Central memory CD8-positive, alpha-beta T cell (primary cell): ENCODE measurements at places on chromosomes 6 and 20.

- peaks cover 74% of the 10 kb centered on the region for H3K27me3 ChIP-seq
- no peaks in the 10 kb centered on the region for H3K36me3 ChIP-seq
- no peak within 1 kb of the TSS for H3K27ac ChIP-seq
- no peak within 1 kb of the TSS for H3K4me3 ChIP-seq
- DNase-seq, result no peak
- H3K4me1 ChIP-seq, result no peaks in the 10 kb centered on the region
Observed at GRCh38 chr20:61251529-61252393, at the start of gene CDH4. Gene CDH4 (plus strand): TSS chr20:61252261.

DNA sequence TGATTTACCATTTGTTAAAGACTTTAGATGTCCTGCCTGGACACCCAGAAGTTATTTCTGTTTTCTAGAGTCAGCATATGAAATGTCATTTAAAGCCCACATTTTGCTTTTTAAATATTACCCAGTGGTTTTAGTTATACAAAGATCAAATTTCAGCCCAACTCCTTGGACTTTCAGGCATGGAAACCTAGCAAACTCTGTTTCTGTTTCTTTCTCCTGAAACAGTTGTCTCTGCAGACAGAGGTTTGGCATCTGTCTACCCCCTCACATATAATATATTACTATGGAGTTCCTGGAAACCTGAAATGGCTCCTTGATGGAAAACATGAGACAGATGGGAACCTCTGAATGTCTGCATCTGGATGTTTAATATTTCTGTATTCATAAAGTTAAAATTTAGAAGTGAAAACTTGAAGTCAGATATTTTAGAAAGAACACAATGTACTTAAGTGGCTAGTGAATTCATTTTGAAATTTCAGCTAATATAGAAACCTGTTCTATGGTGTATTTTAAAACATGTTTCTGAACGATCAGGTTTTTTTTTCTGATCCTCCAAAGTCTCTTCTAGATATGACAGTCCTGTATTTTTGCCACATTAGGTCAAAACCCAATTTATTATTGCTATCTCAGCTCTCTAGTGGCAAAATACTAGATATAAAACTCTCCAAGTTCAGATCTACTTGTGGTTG, 743.3 kb downstream of the CD109 start:
- no peaks in the 10 kb centered on the region for H3K4me1 ChIP-seq
- no peak overlapping the region for H3K27ac ChIP-seq
- H3K27me3 ChIP-seq, result no peaks in the 10 kb centered on the region
- peaks cover 1% of the 10 kb centered on the region for H3K36me3 ChIP-seq

DNA sequence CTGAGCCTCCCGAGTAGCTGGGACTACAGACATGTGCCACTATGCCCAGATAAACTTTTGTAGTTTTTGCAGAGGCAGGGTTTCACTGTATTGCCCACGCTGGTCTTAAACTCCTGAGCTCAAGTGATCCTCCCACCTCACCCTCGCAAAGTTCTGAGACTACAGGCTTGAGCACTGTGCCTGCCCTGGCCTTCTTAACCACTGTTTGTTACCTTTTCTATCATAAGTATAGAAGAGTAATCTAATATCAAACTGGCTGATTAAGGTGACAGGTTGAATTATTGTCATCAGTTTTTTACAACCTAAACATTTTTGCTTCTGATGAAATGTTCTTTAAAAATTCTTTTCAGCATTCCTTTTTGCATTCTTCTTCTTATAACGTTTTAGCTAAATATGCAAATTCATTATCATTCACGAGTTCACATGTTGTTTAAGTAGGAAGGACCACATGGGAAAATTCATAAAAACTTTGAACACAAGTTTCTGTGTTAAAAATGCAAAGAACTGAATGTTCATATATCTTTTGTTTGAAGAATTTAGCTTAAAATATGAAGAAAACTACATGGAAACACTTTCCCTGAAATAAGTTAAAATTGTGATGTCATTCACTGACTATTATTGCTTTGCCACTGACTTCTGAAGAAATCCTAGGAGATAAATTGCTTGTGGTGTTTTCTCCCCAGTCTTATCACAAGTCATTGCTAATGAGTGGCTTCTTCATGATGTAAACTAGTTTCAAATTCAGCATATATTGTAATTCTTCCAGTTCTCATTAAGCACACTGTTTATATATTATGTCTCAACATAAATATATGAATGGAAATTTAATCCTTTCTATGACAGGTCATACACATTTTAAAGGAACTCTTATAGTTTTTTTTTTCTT, 106.7 kb downstream of the ADGRB3 start:
- H3K27me3 ChIP-seq, result no peaks in the 10 kb centered on the region
- no peaks in the 10 kb centered on the region for H3K4me1 ChIP-seq
- H3K4me3 ChIP-seq, result no peak overlapping the region
- no peak for DNase-seq
- no peak overlapping the region for H3K27ac ChIP-seq

- no peaks in the 10 kb centered on the region for H3K4me1 ChIP-seq
- H3K36me3 ChIP-seq, result no peaks in the 10 kb centered on the region
- DNase-seq, result no peak
Observed at GRCh38 chr20:5342021-5342420, 25.3 kb upstream of the PROKR2 start.

DNA sequence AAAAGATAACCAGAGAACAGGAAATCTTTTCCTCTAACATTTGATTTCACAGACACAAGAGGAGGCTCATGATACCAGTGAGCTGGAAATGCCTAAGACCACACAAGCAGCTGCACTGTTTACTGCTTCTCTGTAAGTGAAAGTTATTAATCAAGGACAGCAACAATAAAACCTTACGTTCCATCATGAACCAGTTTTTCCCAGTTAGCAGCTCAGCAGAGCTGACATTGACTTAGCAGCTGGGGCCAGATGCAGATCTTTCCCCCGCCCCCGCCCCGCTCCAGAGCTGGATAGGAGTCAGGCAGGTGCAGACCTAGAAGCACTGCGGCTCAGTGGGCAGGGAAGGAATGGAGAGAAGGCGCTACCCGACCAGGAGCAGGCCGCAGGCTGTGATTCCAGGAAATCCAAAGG, 275.2 kb downstream of the GMDS start:
- no peaks in the 10 kb centered on the region for H3K4me1 ChIP-seq
- no peaks in the 10 kb centered on the region for H3K36me3 ChIP-seq
- no peak overlapping the region for H3K27ac ChIP-seq
- H3K27me3 ChIP-seq, result no peaks in the 10 kb centered on the region
- H3K4me3 ChIP-seq, result no peak overlapping the region
- DNase-seq, result no peak

- H3K27ac ChIP-seq, result no peak overlapping the region
- no peaks in the 10 kb centered on the region for H3K36me3 ChIP-seq
- H3K4me1 ChIP-seq, result no peaks in the 10 kb centered on the region
- no peak overlapping the region for H3K4me3 ChIP-seq
- no peak for DNase-seq
Observed at GRCh38 chr6:167572841-167573271, 248.0 kb downstream of the TTLL2 start.

DNA sequence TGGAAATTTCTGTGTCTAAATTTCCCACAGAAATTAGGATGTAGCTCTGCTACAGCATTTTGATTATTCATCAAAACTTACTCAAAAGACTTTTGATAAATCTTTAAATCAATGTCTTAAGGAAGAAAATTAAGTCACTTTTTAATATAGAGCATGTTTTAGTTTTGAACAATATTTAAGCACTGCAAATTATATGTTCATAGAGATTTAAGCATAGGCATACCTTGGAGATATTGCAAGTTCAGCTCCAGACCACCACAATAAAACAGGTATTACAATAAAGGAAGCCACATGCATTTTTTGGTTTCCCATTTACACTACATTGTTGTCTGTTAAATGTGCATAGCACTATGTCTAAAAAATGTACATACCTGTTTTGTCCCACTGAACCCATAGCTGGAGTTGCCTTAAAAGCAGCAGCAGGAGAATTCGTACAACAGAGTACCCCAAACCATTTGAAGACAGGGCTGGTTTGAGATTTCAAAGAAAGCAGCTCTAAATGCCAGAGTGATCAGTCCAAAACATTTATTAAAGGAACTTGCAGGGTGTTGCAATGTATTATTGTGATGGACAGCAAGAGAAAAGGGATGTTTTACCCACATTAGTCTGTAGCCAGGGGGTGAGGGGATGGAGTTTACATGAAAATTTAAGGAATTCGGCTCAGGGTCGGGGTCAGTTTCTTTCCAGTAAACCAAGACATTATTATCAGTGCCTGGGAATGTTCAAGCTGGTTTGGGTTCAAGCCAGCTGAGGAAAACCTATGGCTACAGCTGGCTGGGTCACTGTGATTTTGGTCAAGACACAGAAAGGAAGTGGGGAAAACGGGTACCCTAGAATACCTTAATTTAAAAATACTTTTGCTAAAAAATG, 6.3 kb upstream of the LOC128125822 start:
- H3K27ac ChIP-seq, result no peak overlapping the region
- H3K4me3 ChIP-seq, result no peak overlapping the region
- no peak for DNase-seq
- peaks cover 8% of the 10 kb centered on the region for H3K27me3 ChIP-seq
- no peaks in the 10 kb centered on the region for H3K4me1 ChIP-seq

DNA sequence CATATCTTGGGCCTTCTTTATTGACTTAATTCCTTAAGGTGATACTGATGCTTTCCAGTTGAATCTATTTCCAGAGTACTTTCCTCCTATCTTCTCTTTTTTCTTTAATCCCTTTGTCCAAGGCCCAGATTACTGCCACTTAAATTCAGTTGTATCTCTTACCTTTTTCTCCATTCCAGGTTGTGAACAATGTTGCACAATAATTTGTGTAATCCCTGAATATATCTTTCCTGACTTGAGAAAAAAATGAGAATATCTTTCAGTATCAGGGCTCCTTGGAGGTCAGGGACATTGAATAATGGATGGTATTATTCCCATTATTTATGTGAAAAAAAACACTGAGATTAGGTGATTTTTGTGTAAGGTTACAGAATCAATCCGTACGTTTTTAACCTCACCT, 683.3 kb downstream of the PTPRT start:
- H3K36me3 ChIP-seq, result no peaks in the 10 kb centered on the region
- DNase-seq, result no peak
- no peak overlapping the region for H3K27ac ChIP-seq

- H3K27ac ChIP-seq, result no peak overlapping the region
- no peaks in the 10 kb centered on the region for H3K4me1 ChIP-seq
- no peaks in the 10 kb centered on the region for H3K27me3 ChIP-seq
- no peak for DNase-seq
Observed at GRCh38 chr6:168054765-168055560, 24.0 kb downstream of the FRMD1 start.

GRCh38 chr20:17530716-17531664, at the start of gene BFSP1:
Gene BFSP1 (minus strand): TSS chr20:17531379. CDS start chr20:17531329, 50 bp downstream.
- no peak for DNase-seq
- no peak within 1 kb of the TSS for H3K27ac ChIP-seq
- no peaks in the 10 kb centered on the region for H3K36me3 ChIP-seq
- H3K4me1 ChIP-seq, result peaks cover 6% of the 10 kb centered on the region
- H3K4me3 ChIP-seq, result peak within 1 kb of the TSS; percentile 72

DNA sequence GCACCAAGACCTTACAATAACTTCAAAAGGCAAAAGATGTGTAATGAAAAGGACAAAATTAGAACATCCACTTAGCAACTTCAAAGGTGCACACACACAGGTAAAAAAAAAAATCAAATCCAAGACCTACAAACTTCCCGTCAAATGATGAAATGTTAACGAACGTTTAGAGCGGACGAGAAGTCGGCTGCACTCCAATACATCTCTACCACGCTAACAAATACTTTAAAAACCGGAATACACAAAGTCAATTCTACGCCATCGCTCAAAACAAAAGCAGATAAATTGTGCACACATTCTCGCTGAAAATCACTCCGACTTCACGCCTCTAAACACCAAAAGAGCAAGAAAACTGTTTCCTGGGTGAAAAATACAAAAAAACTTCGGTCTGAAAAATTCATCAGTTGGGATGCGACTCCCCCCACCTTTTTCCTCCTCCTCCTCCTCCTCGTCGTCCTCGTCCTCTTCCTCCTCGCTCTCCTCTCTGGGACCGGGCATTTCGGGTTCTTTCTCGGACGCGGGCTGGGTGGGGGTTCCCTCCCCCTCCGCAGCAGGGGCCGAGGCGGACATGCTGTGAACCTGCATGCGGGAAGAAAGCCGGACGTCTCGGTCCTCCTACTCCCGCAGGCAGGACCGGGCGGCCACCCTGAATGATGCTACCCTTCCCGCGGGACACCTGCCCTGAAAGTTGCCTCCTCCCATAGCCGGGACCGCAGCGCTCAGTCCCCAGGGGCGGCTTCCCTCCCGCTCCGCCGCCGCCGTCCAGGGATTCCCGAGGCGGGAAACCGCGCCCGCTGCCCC, 712 bp downstream of the DEK start:
- peak; percentile 14 for DNase-seq
- peaks cover 55% of the 10 kb centered on the region for H3K4me1 ChIP-seq
- peaks cover 28% of the 10 kb centered on the region for H3K36me3 ChIP-seq
- H3K4me3 ChIP-seq, result peak overlapping the region; percentile 98
- H3K27ac ChIP-seq, result peak overlapping the region; percentile 95

DNA sequence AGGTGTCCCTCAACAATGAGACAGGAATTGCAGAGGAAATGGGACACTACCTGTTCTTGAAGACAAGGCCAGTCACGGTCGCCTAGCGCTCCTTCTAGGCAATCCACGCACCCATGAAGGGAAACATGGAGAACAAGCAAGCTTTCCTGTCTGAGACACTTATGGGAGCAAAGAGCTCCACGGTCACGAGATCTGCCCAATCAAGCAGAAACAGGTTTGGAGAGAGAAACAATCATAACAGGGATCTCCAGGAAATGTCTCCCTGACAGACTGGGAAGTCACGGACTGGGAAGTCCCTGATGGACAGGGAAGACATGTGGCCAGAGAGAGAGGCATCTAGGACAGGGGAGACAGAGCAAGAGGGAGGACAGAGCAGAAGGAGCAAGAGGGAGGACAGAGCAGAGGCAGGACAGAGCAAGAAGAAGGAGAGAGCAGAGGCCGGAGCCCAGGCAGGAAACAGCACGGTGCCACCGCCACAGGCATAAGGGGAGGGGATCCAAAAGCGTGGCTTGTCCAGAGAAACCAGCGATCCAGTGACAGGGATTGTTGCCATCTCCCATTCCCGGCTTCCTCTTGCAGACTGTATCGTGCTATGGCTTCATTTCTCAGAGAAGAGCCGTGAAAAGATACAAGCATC, 167.8 kb upstream of the ZNF337 start:
- H3K4me1 ChIP-seq, result peaks cover 42% of the 10 kb centered on the region
- H3K36me3 ChIP-seq, result peaks cover 27% of the 10 kb centered on the region
- H3K27ac ChIP-seq, result no peak overlapping the region
- H3K4me3 ChIP-seq, result peak overlapping the region; percentile 34
- no peak for DNase-seq
- H3K27me3 ChIP-seq, result peaks cover 94% of the 10 kb centered on the region

DNA sequence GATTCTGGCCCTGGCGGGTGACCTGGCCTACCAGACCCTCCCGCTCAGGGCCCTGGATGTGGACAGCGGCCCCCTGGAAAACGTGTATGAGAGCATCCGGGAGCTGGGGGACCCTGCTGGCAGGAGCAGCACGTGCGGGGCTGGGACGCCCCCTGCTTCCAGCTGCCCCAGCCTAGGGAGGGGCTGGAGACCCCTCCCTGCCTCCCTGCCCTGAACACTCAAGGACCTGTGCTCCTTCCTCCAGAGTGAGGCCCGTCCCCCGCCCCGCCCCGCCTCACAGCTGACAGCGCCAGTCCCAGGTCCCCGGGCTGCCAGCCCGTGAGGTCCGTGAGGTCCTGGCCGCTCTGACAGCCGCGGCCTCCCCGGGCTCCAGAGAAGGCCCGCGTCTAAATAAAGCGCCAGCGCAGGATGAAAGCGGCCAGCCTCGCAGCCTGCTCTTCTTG, 868 bp upstream of the SLC2A4RG start:
- peaks cover 20% of the 10 kb centered on the region for H3K4me1 ChIP-seq
- H3K36me3 ChIP-seq, result peaks cover 48% of the 10 kb centered on the region
- no peaks in the 10 kb centered on the region for H3K27me3 ChIP-seq
- DNase-seq, result no peak
- H3K4me3 ChIP-seq, result peak overlapping the region; percentile 94

GRCh38 chr6:3850451-3851203, 1.5 kb downstream of the FAM50B start:
- no peak for DNase-seq
- peaks cover 19% of the 10 kb centered on the region for H3K4me1 ChIP-seq
- peaks cover 9% of the 10 kb centered on the region for H3K36me3 ChIP-seq
- no peaks in the 10 kb centered on the region for H3K27me3 ChIP-seq
